Foreskin melanocyte (primary cell): ENCODE measurements at places on chromosomes 12 and 14.

DNA sequence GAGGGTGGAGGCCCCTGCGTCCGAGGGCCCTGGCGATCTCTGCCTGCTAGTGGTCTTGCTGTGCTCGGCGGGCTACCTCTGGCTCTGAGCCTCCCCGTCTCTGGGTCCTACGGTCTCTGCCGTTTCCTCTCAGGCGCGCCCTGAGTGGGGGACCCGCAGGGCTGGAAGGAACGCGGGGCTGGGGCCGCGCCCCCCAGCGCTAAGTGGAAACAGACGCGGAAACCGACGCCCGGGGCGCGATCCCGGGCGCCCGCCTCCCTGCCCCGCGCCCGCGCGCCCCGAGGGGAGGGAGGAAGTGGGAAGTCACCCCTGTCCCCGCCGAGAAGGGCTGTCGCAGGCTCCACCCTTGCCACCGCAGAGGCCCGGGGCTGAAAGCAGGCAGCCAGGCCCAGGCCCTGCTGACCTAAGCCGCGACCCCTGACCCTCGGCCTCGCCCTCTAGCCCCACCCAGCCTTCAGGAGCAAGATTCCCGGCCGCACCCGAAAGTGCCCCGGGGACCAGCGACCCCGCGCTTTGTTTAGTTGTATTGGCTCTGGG is 831 bp downstream of the CRIP1 start:
- DNase-seq, result no peak

DNA sequence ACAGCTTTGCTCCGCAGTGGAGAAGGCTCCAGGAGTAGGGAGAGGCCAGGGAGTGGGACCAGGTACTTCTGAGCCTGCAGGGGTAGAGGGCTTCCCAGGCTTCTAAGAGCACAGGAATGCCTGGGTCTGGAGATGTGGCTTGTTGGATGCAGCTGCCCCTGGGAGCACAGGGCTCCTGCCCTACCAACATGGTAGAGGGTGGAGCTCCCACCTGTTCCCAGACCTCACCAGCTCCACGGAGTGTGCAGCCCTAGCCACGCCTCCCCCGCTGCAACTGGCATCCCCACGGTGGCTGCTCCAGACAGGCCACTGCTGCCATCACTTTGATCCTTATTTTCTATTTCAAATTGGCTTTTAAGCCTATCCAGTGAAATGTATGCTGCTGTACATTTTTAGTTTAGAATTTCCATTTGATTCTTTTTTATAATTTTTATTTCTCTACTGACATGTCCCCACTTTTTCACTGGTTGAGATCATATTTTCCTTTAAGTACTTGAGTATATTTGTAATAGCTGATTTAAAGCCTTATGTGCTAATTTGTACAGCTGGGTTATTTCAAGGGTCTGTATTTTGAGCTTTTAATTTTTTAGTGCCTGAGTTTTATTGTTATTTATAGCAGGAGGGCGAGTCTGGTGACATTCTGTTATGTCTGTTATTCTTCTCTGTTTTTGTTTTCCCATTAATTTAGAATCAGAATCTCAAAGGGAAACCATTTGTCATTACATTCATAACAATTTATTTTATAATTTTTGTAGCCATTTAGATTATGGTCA is 78.0 kb downstream of the DERA start:
- no peak for DNase-seq

DNA sequence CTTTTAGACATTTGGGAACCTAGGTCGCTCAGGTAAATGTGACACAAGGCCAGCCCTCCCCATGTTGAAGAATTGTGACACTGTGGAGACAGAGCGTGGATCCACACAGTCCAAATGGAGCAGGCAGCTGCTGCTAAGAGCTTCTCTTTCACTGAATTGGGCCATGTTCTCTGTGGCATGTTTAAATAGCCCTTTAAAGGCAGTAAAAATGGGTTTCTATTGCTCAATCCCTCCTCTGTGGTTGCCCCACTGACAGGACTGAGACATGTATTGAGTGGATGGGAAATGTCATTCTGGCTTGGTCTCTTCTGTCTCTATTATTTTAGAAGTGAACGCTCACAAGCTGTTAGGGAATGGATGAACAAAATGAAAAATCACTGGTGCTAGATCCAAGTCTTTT is 84.0 kb upstream of the PRICKLE1 start:
- DNase-seq, result no peak

DNA sequence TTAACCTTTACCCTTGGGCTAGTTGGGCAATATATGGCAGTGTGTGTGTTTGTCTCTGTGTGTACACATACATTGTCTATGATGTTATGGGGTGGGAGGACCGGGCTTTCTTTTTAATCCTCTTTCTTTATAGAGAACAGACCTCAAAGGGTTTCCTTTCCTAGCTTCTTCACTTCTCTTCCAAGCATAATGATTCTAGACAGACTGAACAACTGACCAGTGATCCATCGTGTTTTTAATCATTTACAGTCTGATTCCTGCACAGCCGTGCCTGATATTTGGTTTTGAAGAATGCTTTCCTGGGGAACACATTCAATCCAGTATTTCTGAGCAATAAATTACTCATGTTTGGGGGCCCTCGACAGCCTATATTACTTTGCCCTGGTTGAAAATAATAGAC is 481.1 kb upstream of the DCN start:
- DNase-seq, result no peak
